ENCODE measurements at places on chromosomes 7 and 10. TPM values are rescaled to one million over a fixed set of nuclear protein-coding genes. Genes with fewer than 3 reads are reported as not detected.

DNA sequence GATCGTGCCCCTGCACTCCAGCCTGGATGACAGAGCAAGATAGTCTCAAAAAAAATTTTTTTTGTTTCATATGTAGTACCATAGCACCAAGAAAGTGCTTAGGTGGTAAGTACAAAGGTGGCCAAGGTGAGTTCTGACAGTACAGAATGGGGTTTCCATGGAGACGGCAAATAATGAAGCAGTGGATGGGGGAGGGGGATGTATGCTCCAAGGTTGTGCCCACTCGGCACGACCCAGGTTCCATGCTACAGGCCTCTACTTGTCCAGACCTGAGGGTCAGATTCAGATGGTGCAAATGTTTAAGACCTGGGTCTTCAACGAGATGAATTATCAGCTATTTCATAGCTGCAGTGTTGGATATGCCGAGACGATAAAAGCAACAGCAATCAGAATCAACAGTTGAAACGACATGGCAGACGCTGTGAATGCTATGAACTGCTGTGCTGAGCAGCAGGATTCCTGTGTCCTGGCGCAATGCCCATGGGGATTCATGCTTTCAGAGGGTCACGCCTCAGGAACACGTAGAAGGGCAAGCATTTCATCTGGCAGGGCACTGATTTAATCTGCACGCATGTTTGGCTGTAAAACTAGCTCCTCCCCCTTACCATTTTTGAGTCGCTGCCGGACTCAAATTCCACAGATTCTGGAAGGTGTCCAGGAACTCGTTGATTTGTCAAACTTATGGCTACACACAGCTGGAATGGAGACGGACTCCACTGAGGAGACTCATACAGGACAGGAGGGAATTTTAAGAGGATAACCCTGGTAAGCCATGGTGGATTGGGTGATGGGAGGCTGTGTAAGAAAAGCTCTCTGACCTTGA, 256.5 kb downstream of the FRMD4A start:
- DNase-seq = no peak

- DNase-seq = no peak
Observed at GRCh38 chr7:143318661-143319060, 2.8 kb downstream of the CLCN1 start.

DNA sequence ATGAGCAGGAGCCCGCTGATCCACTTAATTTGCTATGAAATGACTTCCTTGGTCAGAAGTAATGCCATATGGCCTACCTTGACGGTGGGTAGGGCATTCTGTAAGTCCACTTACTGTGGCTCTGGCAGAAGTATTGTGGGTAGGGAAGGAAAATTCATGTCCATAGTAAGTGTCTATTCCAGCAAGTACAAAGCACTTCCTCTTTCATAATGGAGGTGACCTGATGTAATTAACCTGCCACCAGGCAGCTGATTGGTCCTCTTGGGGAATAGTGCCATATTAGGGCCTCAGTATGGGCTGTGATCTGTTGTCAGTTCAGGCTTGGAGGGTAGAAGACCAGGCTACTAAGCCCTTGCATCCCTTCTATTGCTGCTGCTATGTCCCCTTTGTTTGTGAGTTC, 103.9 kb downstream of the SLC37A3 start:
- no peak for DNase-seq

DNA sequence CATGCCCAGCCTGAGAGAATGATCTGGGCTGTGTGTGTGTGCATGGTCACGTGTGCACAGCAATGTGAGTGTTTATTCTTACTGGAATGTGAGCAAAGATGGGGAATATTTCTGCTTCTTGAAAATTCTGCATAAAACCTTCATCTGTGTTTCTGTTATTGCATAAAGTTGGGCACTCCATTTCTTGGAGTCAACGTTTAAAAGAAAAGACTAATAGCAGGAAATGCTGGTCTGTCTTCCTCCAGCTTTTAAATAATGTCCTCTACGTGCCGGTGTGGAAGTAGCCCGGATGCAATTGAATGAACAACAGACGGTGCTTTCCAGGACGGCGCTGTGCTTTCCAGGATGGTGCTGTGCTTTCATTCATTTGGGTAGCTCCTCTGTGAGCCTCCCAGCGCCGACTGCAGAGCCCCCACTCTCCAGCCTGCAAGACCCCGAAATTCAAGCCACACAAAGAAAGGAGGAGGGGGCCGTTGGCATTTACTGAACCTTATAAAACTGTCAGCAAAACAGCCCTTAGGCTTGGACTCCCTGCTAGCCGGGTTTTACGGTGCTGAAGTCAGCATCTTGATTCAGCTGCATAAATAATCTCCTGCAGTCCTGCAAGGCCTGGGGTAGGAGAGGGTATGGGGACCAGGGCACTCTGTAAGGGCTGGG, 158.2 kb upstream of the PRKCQ start:
- DNase-seq = peak; percentile 18

DNA sequence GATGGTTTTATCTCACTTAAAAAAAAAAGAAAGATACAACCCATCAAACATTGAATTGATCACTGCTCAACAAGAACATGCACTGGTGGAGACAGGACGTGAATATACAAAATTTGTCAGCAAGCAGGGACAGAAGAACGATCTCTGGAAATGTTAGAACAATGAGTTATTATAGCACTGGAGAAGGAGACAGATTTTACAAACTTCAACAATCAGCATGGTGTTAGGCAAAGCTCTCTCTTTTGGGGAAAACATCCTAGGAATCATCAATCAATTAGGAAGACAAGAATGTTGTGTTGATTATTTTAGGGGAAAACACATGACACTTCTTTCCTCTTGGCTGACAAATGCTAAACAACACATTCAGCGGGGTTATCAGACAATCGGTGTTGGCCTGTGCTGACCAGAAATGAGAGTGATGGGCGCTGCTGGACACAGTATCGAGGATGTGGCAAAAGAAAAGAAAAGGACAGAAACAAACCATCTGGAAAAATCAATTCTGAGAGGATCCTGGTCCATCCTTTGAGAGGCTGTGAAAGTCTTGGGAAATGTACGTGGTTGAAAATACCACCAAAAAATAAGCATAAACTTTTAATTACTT, 103.9 kb downstream of the RAPGEF5 start:
- DNase-seq = no peak

DNA sequence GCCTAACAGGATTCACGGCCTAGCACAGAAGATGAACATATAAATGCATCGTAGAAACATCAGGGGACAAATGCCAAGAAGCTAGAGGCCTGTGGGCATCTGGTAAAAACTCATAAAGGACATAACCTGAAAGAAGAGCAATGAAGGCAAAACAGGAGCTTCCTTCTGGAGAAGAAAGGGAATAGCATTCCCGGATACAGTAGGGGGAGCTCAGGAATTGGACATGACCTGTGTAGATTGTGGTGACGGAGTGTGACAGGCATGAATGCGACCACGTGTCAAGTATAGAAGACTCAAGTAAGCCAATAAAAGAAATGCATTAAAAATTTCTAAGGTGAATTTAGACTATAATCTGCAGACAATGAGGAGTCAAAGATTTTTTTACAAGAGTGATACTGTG, 270.1 kb downstream of the AGMO start:
- DNase-seq = no peak

DNA sequence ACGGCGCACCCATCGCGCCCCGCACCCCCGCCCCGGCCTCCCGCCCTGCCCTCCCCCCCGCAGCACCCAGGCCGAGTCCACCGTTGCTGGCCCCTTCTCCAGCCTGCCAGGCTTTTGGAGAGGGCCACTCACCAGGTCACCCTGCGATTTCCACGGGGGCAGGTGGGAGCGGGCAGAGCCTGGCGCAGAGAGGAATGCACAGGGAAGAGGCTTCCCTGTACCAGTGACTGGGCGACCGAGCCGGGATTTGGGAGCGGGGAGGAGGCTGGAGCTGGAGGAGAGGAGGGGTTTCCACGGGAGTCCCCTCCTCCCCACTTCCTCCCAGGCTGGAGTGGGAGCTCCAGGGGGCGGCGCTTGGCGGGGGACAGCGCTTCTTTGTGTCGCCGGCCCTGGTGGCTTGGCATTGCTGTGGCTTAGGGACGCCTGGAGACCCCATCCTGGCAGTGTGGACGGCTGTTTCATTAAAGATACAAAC, 19.3 kb downstream of the TCAF1 start:
- DNase-seq = no peak

GRCh38 chr10:104638861-104639589, 2.1 kb upstream of the SORCS3 start:
- peak; percentile 7 for DNase-seq

DNA sequence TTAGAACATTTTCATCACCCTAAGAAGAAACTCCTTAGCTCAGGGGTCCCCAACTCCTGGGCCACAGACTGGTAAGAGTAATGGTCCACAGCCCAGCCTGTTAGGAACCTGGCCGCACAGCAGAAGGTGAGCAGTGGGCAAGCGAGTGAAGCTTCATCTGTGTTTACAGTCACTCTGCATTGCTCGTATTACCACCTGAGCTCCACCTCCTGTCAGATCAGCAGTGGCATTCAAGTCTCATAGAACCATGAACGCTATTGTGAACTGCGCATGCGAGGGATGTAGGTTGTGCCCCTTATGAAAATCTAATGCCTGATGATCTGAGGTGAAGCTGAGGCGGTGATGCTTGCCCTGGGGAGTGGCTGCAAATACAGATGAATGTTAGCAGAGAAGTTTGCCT, 37.3 kb upstream of the DLG5 start:
- no peak for DNase-seq

GRCh38 chr7:28804990-28805389, 153.1 kb downstream of the TRIL start:
- no peak for DNase-seq

GRCh38 chr10:118034791-118035261, 11.9 kb downstream of the RAB11FIP2 start:
- no peak for DNase-seq

DNA sequence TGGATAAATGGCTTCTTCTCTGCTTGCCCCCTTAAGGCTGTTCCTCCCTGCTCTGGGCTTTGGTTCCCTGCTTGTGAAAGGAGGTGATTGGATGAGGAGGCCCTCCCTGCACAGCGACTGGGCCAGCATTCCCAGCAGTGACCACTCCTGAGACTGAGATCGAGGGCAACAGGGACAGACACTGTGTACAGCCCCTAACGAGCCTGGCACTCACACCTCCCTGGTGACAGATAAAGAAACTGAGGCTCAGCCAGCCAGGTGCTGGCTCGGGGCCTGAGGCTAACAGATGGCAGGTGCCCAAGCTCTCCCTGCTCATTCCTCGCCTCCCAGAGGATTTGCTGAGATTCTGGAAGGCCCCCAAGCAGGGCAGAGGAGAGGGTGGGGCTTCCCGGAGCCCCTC, 12.0 kb upstream of the AQP1 start:
- DNase-seq = no peak

DNA sequence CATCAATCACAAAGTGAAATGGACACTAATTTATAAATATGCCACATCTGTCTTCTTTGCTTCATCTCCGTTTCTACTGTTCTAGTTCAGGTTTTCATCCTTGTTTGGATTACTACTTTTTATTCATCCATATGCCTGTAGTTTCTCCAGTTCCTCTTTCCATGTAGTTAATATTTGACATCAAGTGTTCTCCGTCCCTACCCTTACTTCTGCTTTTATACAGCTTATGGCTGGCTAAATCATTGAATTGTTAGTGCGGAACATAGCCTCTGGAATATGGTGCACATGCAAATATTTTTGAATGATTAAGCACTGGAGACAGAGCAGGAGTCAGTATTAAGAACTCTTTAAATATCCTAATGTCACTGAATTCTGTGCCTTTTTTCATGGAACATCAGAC, 230.0 kb upstream of the PPP1R3A start:
- no peak for DNase-seq

DNA sequence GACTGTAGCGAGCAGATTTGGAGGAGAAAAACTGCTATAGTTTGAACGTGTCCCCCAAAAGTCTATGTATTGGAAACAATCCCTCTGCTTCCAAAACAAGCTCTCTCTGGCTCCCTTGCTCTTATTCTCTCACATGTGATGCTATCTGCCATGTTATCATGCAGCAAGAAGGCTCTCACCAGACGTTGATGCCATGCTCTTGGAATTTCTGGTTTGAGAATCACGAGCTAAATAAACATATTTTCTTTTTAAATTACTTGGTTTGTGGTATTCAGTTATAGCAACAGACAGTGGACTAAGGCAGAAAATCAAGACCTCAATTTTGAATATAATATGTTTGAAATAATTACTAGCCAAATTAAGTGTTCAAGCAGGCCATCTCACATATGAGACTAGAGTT, 17.5 kb upstream of the GNAT3 start:
- no peak for DNase-seq

DNA sequence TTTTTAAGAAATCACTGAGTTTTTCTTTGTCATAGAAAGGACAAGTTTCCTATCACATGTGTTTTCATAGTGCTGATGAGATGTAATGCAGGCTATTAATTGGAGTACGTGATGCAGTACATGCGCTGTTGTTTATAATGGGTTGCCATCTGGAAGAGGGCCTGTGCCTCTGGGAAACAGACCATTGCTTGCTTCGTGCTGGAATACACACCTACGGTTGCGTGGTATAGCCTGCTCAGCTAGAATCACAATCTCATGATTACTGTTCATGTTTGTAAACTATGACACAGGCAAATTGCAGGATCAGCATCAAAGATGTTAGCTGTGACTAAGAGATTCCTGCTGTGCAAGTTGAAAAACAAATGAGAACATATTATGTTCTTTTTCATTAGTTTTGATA, 107.2 kb upstream of the STEAP1B start:
- DNase-seq = no peak

DNA sequence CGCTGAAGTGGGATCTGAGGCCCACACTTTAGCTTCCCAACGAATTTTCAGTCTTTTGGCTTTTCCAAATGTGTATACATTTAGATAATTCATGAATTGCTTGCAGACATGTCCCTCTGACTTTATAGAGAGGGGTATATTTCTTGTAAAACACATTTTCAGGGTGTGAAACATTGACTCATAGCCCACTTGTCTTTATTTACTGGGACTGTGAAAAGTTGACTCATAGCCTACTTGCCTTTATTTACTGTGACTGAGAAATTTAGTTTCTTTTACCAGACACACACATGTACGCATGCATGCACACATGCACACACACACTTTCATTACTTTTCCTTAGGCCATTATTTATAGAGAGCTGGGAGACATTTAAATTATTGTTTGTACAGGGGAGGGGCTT, 79.1 kb downstream of the VTI1A start:
- no peak for DNase-seq

Gene KEL
- 0.83 TPM for total RNA-seq

Gene SRGN
- 198 TPM for total RNA-seq

Gene NODAL
- total RNA-seq = not detected

Gene ERV3-1
- total RNA-seq = 10.6 TPM

Gene ASCC1
- total RNA-seq = 61.6 TPM

Gene SLC29A4
- 0.24 TPM for total RNA-seq

Gene AOAH
- 1.2 TPM for total RNA-seq

Gene HMX2
- 0.62 TPM for total RNA-seq

All from activated naive CD4-positive, alpha-beta T cell treated with anti-CD3 and anti-CD28 coated beads for 36 hours (primary cell).